ENCODE measurements at places on chromosomes 1 and 21.

GRCh38 chr21:42463861-42464515, 32.0 kb downstream of the RSPH1 start:
- peak; percentile 45 for DNase-seq

- DNase-seq = peak; percentile 64
Observed at GRCh38 chr21:26834181-26834905, 10.9 kb downstream of the ADAMTS1 start.

DNA sequence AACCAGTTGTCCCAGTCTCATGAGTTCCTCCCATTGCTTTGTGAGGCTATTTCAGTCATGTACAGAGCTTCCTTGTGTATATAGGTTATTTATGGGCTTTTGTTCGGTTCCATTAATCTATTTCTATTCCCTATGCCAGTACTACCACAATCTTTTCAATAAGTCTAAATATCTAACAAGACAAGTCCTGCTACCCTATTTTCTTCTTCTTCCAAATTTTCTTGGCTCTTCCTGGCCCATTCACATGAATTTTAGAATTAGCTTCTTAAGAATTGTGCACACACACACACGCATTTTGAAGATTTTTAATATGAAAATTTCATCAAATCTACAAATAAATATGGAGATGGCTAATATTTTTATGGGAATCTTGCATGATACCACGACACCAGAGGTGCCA, 33.8 kb upstream of the ATF3 start:
- DNase-seq = no peak

GRCh38 chr1:200183637-200184036, 156.1 kb downstream of the NR5A2 start:
- no peak for DNase-seq

DNA sequence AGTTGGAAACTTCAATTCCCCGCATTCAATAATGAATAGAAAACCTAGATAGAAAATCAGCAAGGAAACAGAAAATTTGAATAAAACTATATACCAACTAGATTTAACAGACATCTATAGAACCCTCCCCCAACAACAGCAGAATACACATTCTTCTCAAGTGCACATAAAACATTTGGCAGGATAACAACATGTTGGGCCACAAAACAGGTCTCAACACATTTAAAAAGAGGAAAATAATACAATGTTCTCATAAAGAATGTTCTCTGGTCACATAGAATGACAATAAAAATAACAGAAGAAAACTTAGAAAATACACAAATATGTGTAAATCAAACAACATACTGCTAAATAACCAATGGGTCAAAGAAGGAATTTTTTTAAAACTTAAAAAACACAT, 24.9 kb downstream of the ITGB3BP start:
- no peak for DNase-seq

GRCh38 chr21:27734146-27734545, 767.3 kb upstream of the ADAMTS5 start:
- peak; percentile 42 for DNase-seq

DNA sequence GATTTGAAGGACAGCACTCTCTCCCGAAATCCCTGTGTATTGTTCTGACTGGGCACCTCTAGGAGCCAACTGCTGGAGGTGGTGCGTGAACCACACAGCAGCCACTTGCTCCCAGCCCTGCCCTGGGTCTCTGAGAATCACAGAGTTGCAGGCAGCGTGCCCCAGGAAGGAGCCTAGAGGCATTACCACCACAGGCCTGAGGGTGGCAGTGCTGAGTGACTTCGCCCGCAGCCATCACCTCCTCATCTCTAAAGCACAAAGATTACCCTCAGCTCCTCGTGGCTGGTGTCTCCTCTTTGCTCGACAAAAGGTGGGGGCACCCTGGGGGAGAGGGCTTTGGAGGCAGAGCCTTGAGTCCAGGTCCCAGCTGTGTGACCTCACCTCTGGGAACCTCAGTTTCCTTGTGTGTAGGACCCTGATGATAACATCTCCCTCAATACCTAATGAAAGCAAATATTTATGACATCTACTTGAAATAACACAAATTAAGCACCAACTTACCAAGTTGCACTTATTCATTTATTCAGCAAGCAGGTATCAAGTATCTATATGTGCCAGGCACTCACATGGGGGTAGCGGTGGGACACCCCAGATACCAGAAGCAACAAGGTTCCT, 86.3 kb downstream of the VWA5B1 start:
- peak; percentile 50 for DNase-seq

- DNase-seq = no peak
Observed at GRCh38 chr1:119219711-119220110, 79.3 kb upstream of the WARS2 start.

GRCh38 chr1:1599030-1599934, 653 bp downstream of the FNDC10 start:
- peak; percentile 35 for DNase-seq

- no peak for DNase-seq
Observed at GRCh38 chr21:46394595-46395104, 64.0 kb upstream of the DIP2A start.

DNA sequence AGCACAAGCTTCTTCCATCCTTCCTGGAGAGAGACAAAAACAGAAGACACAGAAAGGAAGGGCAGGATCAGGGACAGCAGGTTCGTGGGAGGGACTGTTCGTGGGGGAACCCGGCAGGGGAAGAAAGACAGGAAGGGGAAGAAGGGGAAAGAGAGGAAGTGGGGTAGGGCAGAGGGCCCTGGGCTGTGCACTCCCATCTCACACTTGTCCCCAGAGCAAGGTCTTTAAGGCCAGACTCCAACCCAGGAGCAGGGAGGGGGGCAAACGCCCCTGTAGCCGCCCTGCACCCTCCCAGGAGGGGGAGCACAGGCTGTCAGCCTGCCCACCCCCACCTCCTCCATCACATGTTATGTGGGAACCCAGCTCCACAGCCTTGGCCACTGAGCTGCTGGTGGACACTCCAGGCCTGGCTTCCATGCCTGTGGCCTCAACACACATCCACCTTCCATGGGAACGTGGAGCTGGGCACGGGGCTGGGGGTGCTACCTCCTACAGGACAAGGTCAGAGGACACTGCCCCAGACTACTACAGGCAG, 9.3 kb downstream of the SLC19A1 start:
- no peak for DNase-seq

DNA sequence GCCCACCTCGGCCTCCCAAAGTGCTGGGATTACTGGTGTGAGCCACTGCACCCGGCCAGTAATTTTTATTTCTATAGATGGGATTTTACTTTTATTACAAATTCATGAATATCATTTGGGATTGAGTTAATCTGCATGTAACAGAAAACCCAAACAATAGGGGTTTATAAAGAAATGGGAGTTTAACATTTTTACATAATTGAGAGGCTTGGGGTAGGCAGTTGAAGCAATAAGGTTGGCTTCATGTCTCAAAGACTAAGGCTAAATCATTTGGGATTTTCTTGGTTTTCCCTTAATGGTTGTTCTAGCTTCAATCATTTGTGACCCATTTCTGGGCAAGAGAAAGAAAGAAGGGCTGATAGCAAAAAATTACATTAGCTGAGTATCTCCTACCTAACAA, 118.7 kb upstream of the FOXD3 start:
- DNase-seq = no peak

DNA sequence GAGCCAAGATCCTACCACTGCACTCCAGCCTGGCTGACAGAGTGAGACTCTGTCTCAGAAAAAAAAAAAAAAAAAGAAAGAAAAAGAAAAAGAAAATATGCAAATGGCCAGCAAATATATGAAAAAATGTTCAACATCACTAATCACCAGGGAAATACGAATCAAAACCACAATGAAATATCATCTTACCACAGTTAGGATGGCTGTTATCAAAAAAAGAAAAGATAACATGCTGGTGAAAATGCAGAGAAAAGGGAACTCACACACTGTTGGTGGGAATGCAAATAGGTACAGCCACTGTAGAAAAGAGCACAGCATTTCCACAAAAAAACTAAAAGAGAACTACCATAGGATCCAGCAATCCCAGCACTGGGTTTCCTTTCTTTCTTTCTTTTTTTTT, 477.5 kb downstream of the SMYD3 start:
- DNase-seq = no peak

- DNase-seq = no peak
Observed at GRCh38 chr1:173213665-173214064, 6.5 kb upstream of the TNFSF4 start.

DNA sequence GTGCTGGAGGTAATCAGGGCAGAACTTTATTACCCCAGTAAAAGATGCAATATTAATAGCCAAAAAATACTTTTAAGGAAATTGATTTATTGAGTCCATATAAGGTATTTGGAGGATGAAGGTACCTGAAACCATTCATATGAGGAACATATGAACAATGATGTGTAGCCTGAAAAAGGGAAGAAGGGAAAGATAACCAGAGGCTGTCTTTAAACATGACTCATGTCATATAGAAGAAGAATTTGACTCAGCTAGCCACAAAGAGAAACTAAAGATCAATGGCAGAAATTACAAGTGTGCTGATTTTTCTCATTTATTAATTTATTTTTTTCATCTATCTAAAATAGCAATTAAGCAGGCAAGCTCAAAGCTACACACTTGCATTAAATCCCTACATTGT, 136.2 kb upstream of the DUSP10 start:
- peak; percentile 20 for DNase-seq

- no peak for DNase-seq
Observed at GRCh38 chr1:119374208-119374874, 5.8 kb downstream of the HAO2 start.

DNA sequence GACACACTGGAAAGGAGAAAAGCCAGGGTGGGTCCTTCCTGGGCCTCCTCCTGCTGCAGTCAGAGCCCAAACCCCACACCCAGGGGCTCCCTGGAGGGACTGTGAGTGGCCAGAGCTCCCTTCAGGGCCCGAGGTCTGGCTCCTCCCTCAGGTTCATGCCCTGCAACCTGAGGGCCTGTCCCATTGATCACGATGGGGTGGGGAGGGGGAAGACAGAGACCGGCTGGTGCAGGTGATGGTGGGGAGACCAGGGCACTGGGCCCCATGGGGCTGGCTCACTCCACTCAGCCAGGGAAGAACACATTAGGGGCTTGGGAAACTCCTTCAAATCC, 30.1 kb upstream of the NPPB start:
- no peak for DNase-seq

DNA sequence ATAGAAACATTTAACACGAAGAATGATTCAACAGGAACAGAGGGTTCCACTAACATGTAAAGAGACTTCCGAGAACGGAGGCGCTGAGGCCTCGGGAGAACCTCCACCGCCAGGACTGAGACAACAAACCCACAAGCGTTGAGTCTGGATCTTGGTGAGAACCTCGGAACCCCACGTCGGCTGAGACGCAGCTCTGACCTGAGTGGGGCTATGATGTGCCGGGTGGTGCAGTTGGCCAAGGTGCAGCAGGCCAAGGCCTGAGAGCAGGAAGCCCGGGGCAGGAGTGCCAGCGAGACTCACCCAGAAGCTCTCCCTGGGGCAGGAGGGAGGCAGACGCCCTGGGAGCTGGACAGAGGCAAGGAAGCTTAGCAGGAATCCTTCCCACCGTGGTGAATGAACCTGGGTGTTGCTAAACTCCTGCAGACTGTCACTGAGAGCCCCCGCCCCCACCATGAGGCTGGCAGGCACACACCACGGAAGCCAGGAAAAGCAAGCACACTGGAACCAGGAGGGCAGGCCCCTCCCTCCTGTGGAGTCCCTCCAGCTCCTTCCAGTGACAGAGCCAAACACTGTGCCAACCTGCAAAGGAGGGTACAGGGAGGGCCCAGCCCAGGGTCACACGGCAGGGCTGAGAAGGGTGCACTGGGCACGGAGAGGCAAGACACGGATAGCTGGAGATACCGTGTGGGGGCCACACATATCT, 34.8 kb downstream of the WDR4 start:
- no peak for DNase-seq
